Glutamatergic neuron (in vitro differentiated cells): ENCODE measurements at places on chromosomes 6 and 20. TPM values are rescaled to one million over a fixed set of nuclear protein-coding genes. Genes with fewer than 3 reads are reported as not detected.

Gene ULBP1
- total RNA-seq = 9.3 TPM

Gene NMBR
- total RNA-seq = not detected

DNA sequence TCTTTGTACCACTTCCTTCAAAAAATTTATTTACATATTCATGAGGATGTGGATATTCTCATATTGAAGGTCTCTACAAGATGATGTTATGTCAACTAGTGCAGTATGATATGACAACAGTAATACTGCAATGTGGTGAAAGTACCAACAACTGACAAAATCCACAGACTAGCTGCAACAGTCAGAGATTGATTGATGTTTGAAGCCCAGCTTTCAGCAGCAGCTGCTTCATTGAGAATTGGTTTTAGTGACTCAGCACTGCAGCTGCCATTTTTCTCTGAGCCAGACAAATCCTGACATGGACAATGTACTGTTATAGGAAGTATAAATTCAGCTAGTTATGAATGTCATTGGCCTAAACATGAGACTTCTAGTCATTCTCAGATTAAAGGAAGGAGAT is 53.8 kb downstream of the PKIB start:
- DNase-seq = no peak

- DNase-seq = no peak
Observed at GRCh38 chr6:137309078-137309762, 90.0 kb upstream of the IFNGR1 start.

GRCh38 chr20:56348305-56348693 is 10.5 kb upstream of the FAM210B start:
- no peak for DNase-seq
